ENCODE measurements at places on chromosomes 2 and 18.

DNA sequence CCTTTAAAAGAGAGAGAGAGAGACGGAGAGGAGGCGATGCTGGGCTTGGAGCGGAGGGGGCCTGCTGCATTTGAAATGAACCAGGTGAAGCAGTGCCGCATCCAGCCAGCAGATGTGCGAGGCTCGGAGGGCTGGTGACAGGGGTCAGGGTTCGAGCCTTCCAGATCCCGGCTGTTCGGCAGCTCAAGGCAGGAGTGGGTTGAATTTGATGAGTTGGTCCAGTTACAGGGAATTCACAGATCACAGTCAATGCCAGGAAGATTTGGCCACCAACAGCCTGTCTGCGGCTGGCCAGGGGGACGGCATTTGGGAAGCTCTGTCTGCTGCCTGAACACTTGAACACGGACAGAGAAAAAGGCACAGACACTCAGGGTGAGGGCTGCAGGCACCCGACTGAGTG lies 48.6 kb downstream of the PTGR3 start:
- H3K36me3 ChIP-seq: no peaks in the 10 kb centered on the region
- no peaks in the 10 kb centered on the region for H3K4me1 ChIP-seq
- H3K4me3 ChIP-seq: no peak overlapping the region

GRCh38 chr2:45542013-45542412 lies 69.1 kb downstream of the SRBD1 start:
- H3K27ac ChIP-seq: no peak overlapping the region
- H3K27me3 ChIP-seq: no peaks in the 10 kb centered on the region
- H3K4me1 ChIP-seq: no peaks in the 10 kb centered on the region
- H3K4me3 ChIP-seq: no peak overlapping the region
- no peak for DNase-seq
- H3K36me3 ChIP-seq: no peaks in the 10 kb centered on the region

DNA sequence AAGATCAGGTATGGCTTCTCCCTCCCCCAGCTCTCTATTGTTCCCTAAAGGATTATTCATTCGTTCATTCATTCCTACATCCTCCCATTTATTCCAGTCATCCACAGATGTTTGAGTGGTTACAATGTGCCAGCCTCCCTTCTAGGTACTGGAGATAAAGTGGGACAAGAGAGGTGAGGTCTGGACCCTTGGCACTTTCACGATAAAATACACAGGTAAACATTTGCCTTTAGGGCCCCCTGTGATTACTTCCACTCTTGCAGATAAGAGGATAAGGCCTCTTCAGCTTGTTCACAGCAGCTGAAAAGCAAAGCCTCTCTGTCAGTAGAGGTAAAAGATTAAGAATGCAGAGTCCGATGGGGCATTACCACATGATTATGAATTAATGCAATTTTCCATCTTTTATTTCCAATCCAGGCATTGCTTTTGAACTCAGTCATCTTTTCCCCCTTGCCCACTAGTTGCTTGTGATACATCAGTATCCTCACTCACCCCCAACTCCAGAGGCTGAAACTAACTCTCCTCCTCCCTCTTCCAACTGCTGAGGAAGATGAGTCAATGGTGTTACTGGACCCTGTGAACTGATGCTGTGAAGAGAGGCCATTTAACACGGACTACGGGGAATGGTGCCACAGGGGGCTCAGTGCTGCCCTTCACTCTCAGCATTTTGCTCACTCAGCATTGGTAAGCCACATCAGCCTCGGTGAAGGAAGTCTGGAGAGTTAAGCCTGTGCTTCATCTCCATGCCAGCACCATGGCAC lies 1.1 kb upstream of the DPP4 start:
- no peak overlapping the region for H3K4me3 ChIP-seq
- H3K27ac ChIP-seq: no peak overlapping the region
- H3K4me1 ChIP-seq: no peaks in the 10 kb centered on the region
- DNase-seq: no peak
- H3K27me3 ChIP-seq: no peaks in the 10 kb centered on the region
- H3K36me3 ChIP-seq: no peaks in the 10 kb centered on the region

DNA sequence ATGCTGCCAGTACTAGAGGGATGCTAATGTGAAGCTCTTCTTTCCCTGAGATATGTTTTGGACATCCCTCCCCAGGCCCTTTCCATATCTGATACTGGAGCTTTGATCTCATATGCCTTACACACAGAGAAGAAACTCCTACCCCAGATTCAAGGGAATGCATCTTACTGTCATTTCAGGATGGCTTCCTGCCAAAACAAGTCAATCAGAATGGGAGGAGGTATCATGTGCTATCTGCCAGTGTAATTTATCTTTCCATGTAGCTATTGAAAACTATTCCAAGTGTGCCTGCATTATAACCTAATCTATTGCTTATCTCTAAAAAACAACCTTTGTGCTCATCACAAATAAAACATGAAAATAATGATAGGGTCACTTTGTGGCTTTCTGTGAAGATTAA lies 269.9 kb upstream of the SETBP1 start:
- H3K36me3 ChIP-seq: no peaks in the 10 kb centered on the region
- H3K4me1 ChIP-seq: no peaks in the 10 kb centered on the region
- H3K27ac ChIP-seq: no peak overlapping the region
- H3K4me3 ChIP-seq: no peak overlapping the region
- H3K27me3 ChIP-seq: no peaks in the 10 kb centered on the region

DNA sequence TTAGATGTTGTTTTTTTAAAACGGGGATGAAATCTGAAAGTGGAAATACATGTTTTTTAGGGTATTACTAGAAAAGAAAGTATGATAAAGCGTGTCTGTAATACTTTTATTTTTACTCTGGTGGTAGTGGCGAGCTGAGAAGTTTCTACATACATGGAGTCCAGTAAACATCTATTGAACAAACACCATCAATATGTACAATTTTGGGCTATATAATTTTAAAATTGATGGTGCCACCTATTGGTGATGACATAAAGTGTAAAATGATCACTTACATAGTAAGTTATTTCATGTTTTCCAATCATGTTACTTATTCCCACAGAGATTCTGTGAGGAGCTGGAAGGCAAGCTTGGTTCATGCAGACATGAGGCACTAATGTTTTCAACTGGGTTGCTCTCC lies 31.5 kb upstream of the NFE2L2 start:
- H3K27me3 ChIP-seq: no peaks in the 10 kb centered on the region
- H3K4me1 ChIP-seq: no peaks in the 10 kb centered on the region
- no peak overlapping the region for H3K4me3 ChIP-seq
- no peak for DNase-seq

DNA sequence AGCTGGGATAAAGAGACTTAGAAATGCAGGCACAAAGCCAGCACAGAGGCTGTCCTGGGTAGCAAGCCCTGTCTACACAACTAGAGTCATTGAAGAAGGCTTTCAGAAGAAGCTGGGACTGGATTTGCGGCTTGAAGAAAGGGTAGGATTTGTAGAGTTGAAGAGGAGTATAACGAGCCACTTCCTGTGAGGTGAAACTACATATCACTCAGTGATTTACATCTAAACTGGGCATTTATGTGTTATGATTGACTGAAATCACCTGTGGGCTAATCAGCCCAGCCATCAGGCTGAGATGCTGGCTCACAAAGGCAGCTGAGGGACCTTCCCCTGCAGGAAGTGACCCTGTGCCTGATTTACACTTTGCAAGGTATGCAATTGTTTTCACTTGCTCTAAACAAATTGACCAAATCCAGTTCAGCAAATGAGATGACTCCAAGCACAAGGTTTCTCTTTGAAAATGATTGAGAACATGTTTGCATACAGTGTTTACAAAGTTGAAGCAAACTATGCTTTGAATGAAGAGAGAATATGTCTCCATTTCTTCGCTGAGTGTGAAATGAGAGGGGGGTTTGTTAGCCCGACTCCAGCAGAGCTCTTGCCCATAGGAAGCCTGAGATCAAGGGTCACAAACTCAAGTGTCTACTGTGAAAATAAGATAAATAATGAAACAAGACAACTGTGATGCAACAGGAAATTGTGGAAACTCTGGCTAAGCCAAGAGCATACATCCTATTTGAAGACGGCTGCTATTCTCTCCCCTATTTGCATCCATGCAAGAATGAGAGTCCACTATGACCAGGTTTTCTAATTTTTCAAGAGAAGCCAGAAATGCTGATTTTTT lies 69.3 kb upstream of the HK2 start:
- H3K4me1 ChIP-seq: no peaks in the 10 kb centered on the region
- H3K4me3 ChIP-seq: no peak overlapping the region
- no peak for DNase-seq
- H3K27me3 ChIP-seq: no peaks in the 10 kb centered on the region
- H3K36me3 ChIP-seq: no peaks in the 10 kb centered on the region

GRCh38 chr18:48552130-48552529 lies 13.3 kb downstream of the CTIF start:
- no peak overlapping the region for H3K27ac ChIP-seq
- no peaks in the 10 kb centered on the region for H3K36me3 ChIP-seq
- H3K27me3 ChIP-seq: no peaks in the 10 kb centered on the region
- no peaks in the 10 kb centered on the region for H3K4me1 ChIP-seq
- no peak for DNase-seq

GRCh38 chr2:217958884-217959225 lies 43.9 kb downstream of the TNS1 start:
- H3K27me3 ChIP-seq: no peaks in the 10 kb centered on the region
- peak overlapping the region; percentile 72 for H3K27ac ChIP-seq
- no peak for DNase-seq
- H3K36me3 ChIP-seq: no peaks in the 10 kb centered on the region
- no peak overlapping the region for H3K4me3 ChIP-seq
- H3K4me1 ChIP-seq: peaks cover 8% of the 10 kb centered on the region

- DNase-seq: no peak
- no peaks in the 10 kb centered on the region for H3K27me3 ChIP-seq
- no peaks in the 10 kb centered on the region for H3K4me1 ChIP-seq
- no peak overlapping the region for H3K27ac ChIP-seq
- H3K36me3 ChIP-seq: no peaks in the 10 kb centered on the region
- no peak overlapping the region for H3K4me3 ChIP-seq
Observed at GRCh38 chr2:117828870-117829269, 14.4 kb downstream of the DDX18 start.

GRCh38 chr18:11310476-11311086 lies 161.2 kb upstream of the PIEZO2 start:
- H3K36me3 ChIP-seq: no peaks in the 10 kb centered on the region
- no peaks in the 10 kb centered on the region for H3K27me3 ChIP-seq
- H3K27ac ChIP-seq: no peak overlapping the region
- DNase-seq: no peak
- no peaks in the 10 kb centered on the region for H3K4me1 ChIP-seq

GRCh38 chr2:191910518-191910917 lies 63.6 kb upstream of the CAVIN2 start:
- H3K4me3 ChIP-seq: no peak overlapping the region
- H3K4me1 ChIP-seq: no peaks in the 10 kb centered on the region
- H3K36me3 ChIP-seq: no peaks in the 10 kb centered on the region
- H3K27me3 ChIP-seq: no peaks in the 10 kb centered on the region
- DNase-seq: no peak

DNA sequence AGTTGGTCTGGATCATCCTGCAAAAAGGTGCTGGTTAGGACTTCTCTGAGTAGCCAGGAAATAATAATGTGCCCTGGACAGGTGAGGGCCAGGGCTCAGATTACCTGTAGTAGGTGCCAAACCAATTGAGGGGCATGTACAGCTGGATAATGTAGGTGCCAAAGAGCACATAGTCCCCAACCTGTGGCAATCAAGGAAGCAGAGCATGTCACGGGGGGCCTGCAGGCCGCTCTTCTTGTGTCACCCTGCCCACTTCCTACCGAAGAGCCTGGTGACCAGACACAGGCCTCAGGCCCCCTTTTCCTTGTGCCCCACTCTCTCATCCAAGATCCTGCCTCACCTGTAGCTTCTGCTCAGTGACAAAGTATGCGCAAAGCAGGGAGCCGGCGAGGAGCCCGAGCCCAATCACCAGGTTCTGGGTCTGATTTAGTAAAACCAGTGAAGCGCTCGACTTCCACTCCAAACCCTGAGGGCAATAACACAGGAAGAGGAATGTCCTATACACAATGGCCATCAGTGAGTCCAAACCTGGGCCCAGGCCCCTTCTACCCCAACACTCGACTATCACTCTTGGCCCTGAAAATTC lies 5.2 kb downstream of the ABCB6 start:
- H3K27me3 ChIP-seq: no peaks in the 10 kb centered on the region
- no peak for DNase-seq
- H3K27ac ChIP-seq: no peak overlapping the region

- DNase-seq: no peak
- H3K4me3 ChIP-seq: no peak overlapping the region
- no peaks in the 10 kb centered on the region for H3K4me1 ChIP-seq
- H3K36me3 ChIP-seq: no peaks in the 10 kb centered on the region
- no peak overlapping the region for H3K27ac ChIP-seq
Observed at GRCh38 chr2:72669121-72669520, 156.7 kb downstream of the EXOC6B start.

- H3K4me3 ChIP-seq: no peak overlapping the region
- no peaks in the 10 kb centered on the region for H3K36me3 ChIP-seq
- H3K4me1 ChIP-seq: no peaks in the 10 kb centered on the region
Observed at GRCh38 chr18:3086871-3087270, 73.9 kb upstream of the LPIN2 start.

GRCh38 chr18:4444306-4444705 lies 10.8 kb downstream of the DLGAP1 start:
- H3K36me3 ChIP-seq: no peaks in the 10 kb centered on the region
- no peaks in the 10 kb centered on the region for H3K4me1 ChIP-seq
- no peak for DNase-seq

GRCh38 chr2:64115808-64116598 lies 28.2 kb downstream of the PELI1 start:
- peaks cover 9% of the 10 kb centered on the region for H3K4me1 ChIP-seq
- H3K4me3 ChIP-seq: no peak overlapping the region
- H3K36me3 ChIP-seq: no peaks in the 10 kb centered on the region
- H3K27me3 ChIP-seq: no peaks in the 10 kb centered on the region
- no peak for DNase-seq

DNA sequence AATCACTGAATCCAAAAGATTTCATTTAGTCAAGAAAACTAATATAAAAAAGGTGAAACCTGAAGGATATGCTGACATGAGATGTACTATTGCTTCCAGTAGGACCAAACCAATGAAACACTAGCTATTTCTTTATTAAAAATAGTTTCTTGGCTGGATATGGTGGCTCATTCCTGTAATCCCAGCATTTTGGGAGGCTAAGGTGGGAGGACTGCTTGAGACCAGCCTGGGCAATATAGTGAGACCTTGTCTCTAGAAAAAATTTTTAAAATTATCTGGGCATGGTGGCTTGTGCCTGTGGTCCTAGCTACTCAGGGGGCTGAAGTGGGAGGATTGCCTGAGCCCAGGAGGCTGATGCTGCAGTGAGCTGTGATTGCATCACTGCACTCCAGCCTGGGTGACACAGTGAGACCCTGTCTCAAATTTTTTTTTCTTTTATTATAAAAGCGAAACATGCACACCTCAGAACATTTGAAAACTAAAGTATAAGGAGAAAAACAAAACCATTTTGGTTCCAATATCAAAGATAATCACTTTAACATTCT lies 266.2 kb downstream of the TGIF1 start:
- H3K27ac ChIP-seq: no peak overlapping the region
- no peaks in the 10 kb centered on the region for H3K4me1 ChIP-seq
- no peak overlapping the region for H3K4me3 ChIP-seq
- H3K36me3 ChIP-seq: no peaks in the 10 kb centered on the region

GRCh38 chr2:3042601-3043585 lies 334.7 kb downstream of the EIPR1 start:
- H3K36me3 ChIP-seq: no peaks in the 10 kb centered on the region
- no peak overlapping the region for H3K27ac ChIP-seq
- no peaks in the 10 kb centered on the region for H3K27me3 ChIP-seq
- no peak overlapping the region for H3K4me3 ChIP-seq
- DNase-seq: no peak

Data from prostate gland (tissue), 2 donors.